ENCODE measurements at places on chromosomes 6 and 20.

GRCh38 chr6:120875900-120876299 lies 458.4 kb downstream of the TBC1D32 start:
- DNase-seq: no peak

DNA sequence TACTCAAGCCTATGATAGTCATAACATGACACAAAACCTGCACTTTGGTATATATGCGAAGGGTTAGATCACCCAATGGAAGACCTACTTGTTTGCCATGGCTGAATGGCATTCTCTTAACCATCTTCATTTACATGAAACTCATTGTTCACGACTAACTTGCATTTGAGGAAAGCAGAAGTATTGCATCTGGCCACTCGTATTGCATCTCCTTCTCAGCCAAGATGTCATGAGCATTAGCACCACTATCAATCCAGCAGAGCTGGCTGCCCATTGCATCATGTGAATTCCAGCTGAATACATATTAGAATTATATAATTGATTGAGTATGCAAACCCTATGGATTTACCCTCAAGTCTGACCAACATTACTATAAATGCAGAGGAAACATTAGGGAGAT lies 390.2 kb downstream of the LAMA2 start:
- DNase-seq: no peak

- no peak for DNase-seq
Observed at GRCh38 chr20:63696628-63697356, at the start of gene TNFRSF6B. Gene TNFRSF6B, plus strand, starts transcription at chr20:63696652. Its CDS starts 116 bp downstream, at chr20:63696768.

- no peak for DNase-seq
Observed at GRCh38 chr20:12815231-12815768, 193.5 kb upstream of the SPTLC3 start.

DNA sequence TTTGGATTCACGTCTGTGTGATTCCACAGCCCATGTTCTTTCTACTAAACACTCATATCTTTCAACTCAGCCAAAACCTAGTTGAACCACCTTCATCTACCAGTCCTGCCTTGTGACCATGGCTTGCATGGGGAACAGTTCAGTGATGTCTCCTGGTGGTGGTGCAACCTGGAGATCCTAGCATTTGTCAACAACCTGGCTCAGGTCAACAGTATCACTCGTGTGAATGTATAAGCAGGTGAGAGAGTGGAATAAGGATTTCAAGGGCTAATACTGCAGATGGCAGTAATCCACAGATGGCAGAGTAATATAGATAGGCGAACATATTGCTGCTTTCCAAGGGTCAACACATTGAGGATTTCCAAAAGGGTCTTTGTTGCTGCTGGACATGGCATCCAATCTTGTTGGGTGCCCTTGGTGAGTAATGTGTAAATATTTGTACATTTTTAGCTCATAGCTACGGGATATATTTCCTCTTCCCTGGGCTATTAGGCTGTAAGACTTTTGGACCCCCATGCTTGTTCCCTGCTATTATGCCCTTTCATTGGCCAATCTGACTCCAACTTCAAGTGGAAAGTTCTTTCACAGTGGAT lies 13.4 kb downstream of the PBOV1 start:
- no peak for DNase-seq

DNA sequence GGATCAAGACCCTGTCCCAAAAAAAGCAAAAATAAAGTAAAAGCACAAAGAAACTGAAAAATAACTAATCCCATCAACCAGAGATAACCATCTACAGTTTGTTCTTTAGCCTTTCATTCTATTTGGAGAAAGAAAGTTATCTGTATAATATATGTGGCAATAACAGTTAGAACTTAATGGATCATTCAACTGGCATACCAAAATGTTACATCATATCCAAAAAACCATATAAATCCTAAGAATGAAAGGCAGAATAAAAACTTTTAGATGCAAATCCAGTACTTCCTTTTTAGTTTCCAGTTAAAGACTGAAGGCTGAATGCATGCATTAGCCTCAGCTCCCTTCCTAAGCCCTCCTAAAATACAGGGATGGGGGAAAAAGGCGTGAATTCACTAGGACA lies 25.2 kb downstream of the ILRUN start:
- DNase-seq: no peak

DNA sequence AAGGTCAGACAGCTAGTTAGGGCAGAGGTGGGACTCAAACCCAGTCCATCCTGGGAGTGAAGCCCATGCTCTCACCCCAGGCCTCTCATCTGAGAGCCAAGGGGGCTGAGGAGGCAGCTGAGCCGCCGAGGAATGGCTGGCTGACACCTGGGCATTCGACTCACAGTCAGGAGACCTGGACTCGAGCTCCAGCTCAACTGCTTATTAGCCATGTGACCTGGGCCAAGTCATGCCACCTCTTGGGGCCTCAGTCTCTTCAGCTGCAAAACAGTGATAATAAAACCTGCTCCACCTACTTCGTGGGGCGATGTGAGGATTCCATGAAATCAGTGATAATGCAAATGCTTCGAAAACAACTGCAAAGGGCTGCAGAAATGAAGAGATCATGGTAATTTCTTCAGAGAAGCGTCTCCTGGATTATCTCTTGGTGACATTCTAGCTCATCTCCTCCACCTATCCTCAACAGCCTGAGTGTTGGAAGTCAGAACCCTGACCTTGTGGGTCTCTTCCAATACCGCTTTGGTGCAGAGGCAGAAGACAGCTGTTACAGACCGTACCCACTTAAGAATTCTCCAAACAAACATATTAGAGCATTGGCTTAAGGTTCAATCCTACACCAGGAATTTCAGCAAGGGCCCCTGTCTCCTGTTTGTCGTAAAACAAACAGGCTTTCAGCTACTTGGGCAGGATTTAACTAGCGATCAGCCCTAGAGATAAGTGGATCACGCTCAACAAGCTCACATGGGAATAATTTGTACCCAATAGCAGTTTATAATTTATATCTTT lies 60.0 kb upstream of the PIM1 start:
- DNase-seq: no peak

- DNase-seq: no peak
Observed at GRCh38 chr20:2298116-2298515, 2.3 kb downstream of the TGM3 start.
